ENCODE measurements at places on chromosomes 13 and 19. TPM values are rescaled to one million over a fixed set of nuclear protein-coding genes. Genes with fewer than 3 reads are reported as not detected.

GGN gene
- polyA plus RNA-seq, result 0.11 TPM

SERTAD3 gene
- polyA plus RNA-seq, result 36.2 TPM

LYPD3 gene
- polyA plus RNA-seq, result 0.97 TPM

VSTM2B gene
- not detected for polyA plus RNA-seq

PPM1N gene
- polyA plus RNA-seq, result 0.91 TPM

ZNF439 gene
- polyA plus RNA-seq, result 4.7 TPM

ADGRE1 gene
- not detected for polyA plus RNA-seq

ZNF628 gene
- polyA plus RNA-seq, result 7.7 TPM

ZNF382 gene
- 3.9 TPM for polyA plus RNA-seq

JAK3 gene
- 2.2 TPM for polyA plus RNA-seq

All from right cardiac atrium (tissue), 5 donors.